ENCODE measurements at places on chromosomes 3 and 15.

DNA sequence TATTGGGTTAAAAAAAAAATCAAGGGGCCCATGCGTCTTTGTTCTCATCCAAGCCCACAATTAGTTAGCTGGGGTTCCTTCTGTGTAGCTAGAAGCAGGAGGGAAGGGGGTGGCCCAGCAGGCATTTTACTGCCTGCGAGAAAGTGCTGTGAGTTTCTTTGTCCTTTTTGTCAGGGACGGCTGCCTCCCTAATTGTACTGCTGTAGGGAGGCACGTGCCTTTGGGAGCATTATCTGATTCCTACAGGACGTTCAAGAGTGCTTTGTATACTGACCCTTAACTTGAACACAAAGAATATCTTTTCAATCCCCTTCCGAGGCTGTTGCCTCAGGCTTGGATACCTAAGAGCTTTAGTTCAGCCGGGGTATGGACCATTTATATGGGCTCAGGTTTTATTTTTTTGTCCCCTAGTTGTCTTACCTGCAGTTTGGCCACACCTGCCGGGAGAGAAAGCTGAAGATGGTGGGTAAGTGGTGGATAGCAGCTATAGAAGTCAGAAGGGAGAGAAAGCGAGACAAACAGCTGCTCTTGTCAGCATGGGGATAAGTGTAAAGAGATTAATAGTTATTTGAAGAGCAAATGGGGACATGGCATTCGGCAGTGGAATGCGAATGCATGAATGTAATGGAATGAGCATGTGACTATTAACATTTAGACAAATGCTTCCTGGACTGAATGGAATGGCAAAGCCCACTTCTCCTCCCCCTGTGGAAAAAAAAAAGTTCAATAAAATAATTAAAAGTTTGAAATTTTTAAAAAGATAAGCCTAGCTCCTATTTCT is 175.2 kb downstream of the TP63 start:
- DNase-seq = no peak

GRCh38 chr3:179794355-179794754 is 141.5 kb downstream of the USP13 start:
- no peak for DNase-seq

DNA sequence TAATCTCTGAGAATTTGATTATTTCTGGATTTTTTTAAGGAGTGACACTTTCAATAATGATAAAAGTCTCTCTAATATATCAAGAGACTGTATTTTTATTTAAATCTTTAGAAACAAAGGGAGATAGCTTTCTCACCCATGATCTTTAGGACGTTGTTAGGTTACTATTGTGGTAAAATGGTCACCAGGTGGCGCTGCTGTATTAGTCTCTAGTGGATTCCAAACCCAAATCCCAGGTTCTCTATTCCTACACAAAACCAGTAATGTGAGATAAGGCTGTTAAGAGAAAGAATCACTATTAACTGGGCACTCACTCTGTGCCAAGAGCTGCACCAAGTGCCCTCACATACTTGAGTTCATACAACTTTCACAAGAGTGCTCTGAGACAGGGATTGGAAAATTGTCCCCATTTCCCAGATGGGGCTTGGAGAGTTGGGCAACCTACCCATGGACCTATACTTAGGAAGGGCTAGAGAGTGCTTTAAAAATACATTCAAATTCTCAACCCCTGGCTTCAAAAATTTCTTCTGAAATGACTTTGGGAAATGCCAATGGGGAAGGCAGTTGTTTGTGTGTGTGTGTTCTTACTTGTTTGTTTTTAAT is 593.4 kb upstream of the TGFBR2 start:
- DNase-seq = peak; percentile 58

DNA sequence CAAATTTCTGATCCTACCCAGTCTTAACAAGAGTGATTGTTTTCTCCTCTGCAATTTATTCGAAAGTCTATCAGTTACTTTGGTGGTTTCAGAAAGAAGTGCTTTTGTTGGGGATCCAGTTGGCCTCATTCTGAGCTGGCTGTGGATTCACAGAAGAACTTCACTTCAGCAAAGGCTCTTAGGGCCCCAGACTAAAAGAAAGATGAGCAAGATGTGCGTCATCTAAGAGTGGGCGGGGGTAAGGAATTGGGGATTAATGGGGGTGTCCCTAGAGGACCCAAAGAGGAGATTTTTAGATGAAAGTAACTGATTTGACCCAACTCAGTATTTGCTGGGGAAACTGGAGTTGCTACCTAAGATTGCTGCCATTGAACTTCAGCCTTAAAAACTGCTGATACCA is 63.9 kb upstream of the TSEN2 start:
- no peak for DNase-seq

- DNase-seq = no peak
Measured at GRCh38 chr15:62365795-62366442, 200.8 kb upstream of the C2CD4B start.

DNA sequence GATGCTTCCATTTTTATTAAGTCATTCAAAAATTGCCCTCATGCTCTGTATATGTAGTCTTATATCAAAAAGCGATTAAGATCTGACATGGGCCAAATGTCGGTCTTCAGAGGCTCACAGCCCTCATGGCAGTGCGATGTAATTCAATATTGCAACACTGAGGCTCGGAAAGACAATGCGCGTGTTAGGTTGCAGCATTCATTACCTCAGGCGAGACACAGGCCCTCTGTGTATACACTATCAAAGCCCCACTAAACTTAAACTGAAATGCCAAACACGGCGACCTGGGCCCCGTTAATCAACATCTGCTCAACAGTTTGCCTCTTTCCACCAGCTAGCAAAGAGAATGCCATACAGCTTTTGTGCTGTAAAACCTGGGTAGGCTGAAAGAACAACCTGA is 413.4 kb downstream of the ERC2 start:
- DNase-seq = no peak

- DNase-seq = no peak
Measured at GRCh38 chr3:8458711-8459110, 42.9 kb upstream of the LMCD1 start.

DNA sequence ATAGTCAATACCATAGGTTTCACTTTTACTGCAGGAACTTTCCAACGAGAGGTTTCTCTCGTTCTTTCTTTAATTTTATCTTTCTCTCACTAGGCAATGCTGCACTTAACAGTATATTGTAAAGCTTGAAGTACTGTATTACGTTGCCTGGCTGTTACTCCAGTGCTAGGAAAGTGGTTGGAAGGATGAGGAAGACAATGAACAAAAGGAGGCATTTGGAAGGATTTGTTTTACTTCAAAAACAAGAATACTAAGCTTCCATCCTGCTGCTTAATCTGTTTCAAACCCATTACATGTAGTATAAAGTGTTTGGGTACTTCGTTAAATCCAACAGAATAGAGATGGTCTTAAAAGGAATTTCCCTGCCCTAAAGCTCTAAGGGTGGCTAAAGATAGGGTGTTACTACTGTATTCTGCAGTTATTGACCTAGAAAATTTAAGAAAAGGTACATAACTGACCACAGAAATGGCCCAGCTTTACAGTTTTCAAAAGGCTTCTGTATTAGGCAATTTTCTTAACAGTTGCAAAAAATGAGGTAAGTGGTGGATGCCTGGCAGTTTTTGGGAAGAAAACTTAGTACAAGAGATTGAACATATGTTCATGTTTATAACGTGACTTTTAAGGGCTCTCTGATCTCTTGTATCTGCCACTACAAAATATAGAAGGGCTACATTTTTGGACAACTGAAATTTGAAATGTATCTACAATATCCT is 785 bp upstream of the IFT57 start:
- no peak for DNase-seq

- DNase-seq = peak; percentile 63
Measured at GRCh38 chr15:50116477-50116876, 2.6 kb downstream of the ATP8B4 start.

DNA sequence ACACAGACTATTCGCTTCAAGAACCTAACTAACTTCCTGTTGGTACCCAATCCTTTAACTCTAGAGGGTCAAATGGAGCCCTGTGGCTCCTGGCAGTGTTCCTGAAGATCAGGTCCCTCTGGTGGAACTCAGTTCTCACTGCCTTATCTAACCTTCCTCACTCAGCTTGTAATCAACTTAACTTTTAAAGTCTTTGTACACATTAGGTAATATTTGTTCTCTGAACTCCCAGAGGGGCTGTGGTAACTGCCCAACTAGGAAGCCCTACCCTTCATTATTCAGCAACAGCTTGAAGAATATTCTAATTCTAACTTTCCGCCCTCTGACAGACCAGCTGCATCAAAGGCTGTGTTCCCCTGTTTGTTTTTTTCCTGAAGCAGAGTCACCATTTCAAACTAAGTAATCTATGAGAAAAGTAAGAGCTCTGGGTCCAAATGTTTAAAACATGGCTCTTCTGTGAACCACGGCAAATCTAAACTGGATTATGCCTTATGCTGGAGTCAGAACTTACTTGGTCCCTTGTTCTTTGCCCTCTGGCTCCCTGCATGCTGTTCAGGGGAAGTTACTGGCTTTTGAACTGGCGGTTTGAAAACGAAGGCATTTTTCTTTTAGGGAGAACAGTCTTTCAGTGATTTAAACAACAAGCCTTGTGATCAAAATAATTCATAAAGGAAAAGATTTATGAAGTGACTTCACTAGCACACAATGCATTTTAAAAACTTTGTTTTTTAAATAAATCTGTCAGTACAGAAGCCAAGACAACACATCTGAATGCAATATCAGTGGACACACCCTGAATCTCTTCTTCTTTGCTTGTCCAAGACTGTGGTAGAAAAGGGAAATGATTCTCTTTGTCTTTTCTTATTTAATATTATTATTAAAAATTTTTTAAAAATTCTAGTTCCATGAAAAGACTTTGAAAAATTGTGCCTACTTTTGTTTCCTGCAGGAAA is 365.6 kb downstream of the TIGIT start:
- no peak for DNase-seq

GRCh38 chr3:13065727-13066126 is 7.5 kb downstream of the IQSEC1 start:
- no peak for DNase-seq

DNA sequence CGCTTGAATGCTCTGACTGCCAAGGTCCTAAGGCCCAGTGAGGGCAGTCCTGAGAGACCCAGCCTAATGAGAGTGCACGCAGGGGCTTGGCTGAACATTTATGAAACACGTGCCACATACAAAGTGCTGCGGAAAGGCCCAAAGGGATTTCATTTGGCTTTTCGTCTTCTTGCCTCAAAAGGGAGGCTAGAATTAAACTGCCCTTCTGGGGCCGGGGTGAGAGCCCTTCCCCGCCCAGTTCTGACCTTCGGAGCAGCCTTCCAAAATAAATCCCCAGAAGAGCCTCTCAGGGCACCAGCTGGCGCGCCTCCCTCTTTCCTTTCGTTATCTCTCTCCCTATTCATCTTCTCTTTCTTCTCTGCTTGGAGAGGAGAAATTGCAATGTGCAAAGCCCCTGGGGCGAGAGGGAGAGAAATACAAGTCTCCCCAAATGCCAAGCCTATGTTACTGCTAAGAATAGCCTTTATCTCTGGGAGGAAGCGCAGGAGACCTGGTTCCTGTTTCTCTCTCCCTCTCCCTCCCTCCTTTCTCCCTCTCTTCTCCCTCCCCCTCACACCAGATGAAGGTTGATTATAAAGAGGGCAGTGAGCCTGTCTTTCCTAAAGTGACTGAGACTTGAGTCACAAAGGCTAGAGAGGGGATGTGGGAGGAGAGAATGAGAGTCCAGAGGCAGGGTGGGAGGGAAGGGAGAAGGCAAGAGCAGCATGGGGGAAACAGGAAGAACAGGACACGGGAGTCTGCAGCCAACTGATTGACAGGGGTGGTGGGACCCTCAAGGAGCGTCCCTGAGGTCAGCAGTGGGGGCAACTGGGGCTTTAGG is 36.7 kb upstream of the NDUFB4 start:
- peak; percentile 69 for DNase-seq

DNA sequence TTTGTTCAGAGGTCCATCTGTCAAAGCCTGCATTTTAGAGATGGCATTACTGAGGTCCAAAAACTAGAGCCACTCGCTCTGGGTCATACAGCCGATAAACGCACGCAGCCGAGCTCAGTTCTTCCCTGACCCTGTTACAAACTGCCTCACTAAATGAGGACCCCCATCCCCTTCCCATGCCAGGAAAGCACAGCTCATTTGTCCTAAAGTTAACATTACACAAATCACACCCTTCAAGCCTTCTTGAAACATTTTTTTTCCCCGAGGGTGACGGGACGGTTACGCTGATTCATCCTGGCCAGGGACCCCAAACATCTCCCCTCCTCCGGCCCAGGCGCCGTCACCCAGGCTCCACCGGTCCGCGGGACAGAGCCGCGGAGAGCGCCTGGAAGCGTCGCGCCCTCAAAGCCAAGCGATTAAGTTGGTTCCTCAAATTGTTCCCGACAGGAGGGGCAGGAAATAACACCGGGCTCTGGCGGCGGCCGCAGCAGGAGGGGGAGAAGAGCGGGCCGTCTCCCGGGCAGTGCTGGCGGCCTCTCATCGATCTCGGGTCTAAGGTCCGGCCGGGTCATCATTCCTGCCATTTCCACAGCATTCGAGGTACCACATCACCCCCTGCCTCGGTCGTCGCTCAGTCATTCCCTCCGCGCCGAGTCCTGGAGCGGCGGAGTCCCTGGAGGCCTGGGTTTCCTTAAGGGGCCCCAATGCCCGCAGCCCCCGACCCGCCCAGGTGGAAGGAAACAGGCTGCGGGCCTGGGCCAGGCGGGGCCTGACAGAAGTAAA is 619 bp upstream of the CMTM8 start:
- peak; percentile 22 for DNase-seq

GRCh38 chr3:52226229-52226817 is 878 bp upstream of the TLR9 start:
- DNase-seq = no peak

DNA sequence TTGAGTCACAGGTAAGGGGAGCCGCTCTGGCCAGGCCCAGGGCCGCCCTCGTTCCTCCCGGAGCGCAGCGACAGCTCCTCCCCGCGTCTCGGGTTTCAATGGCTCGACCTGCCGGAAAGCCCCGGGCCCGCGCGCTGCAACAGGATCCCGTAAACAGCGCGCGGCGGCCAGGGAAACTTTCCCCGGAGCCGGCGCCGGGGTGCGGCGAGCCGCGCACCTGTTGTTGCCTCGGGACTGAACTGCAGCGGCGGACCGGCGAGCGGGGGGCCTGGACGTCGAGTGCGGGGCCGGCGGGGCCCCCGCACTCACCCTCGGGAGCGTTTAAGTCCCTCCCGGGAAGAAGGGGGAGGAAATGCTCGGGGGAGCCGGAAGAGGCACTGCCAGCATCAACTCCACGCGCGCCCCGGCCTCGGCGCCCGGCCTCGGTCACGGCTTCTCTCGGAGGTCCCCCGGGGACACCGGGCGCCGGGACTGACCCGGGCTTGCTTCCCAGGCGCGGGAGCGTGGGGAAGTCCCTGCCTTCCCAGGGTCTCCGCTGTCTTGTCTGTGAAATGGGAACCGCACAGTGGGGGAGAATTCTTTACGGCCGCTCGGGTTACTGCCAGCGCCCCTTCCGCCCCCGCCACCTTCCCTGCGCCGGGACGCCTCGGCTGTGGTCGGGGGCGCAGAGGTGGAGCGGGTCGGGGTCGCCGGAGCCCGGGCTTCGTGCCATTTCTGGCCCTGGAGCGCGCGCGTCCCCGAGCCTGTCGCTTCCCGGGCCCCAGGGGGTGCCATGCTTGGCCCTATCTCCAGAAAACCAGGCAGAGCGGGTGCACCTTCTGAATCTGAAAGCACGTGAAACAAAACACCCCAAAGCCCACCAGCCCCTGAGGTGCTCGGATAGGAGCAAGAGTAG is 7.5 kb upstream of the PGPEP1L start:
- DNase-seq = peak; percentile 68
